ENCODE measurements at places on chromosomes 12 and 14.

DNA sequence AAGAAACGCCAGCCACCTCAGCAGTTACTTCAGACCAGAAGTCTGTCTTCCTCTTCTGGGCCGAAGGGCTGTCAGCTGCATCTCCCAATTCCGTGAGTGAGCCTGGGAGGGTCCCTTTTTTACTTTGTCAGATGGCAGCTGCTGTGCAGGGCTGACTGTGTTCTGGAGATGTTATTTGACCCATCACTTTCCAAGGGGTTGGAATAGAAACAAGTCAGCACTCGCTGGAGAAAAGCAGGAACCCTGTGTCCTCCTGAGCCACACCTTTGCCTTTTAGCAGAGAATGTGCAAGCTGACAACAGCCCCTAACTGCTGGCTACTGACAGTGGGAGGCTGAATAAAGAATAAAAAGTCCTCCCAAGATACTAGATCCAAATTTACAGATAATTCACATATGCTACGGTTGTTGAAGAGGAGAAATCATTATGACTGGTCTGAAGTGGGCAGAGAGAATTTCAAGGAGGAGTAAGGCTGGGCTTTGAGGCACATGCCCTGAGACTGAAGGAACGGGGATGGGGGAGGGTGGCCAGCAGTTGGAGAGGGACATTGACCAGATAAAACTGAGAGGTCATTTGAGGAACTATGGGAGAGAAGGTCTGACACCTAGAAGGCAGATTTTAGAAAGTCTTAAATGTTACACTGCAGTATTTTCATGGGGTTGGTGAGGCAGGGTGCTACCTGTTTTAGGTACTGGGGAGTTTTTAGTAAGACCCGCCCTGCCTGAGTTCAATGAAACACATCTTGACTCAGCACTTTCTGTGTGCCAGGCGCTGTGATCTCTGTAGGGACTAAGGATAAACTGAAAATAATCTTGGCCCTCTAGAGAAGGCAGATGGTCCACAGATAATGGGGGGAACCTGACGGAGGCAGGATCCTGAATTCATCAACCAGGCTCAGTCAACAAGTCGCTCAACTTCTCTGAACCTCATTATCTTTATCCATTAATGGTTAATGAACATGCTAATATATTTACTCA lies 27.4 kb downstream of the FAM234B start:
- no peak for DNase-seq

DNA sequence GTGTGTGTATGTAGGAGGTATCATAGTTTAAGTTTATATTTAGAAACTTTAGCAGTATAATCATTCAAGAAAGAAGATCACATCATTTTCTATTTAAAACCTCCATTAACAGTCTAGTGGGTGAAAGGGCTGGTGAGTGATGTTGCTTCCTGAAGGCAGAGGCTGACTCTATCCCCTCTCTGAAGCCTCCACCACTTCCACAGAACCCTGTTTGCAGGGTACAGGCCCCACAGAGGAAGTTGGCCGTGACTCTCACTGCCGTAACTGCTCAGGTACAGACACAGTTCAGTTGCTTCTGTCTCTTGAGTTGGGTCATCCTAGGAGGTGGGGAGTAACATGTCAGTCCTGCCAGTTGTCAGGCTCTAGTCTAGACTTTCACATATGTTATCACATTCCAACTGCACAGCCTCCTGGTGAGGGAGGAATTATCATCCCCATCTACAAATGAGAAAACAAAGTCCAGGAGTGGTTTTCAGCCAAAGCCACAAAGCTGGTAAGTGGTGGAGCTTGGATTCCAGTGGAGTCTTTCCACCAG lies 31.5 kb downstream of the CFL2 start:
- no peak for DNase-seq

DNA sequence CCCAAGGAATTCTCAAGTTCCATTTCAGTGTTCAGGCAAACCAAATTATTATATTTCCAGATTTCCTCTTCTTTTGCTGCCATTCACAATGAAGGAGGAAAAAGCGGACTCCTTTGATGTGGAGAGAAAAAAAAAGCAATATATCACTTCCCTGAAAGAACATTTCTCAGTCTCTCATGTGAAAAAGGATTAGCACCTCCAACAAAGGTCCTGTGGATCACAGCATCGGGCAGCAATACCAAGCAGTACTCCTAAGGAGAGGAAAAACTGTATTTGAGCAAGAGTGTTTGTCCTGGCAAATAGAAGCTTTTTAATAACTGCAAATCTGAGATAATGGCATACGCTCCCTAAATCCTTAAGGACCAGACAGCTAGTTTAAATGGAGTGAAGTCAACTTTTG lies 93.9 kb upstream of the RFX4 start:
- no peak for DNase-seq

- DNase-seq, result no peak
Measured at GRCh38 chr14:24279301-24280186, 8.1 kb upstream of the RABGGTA start.

DNA sequence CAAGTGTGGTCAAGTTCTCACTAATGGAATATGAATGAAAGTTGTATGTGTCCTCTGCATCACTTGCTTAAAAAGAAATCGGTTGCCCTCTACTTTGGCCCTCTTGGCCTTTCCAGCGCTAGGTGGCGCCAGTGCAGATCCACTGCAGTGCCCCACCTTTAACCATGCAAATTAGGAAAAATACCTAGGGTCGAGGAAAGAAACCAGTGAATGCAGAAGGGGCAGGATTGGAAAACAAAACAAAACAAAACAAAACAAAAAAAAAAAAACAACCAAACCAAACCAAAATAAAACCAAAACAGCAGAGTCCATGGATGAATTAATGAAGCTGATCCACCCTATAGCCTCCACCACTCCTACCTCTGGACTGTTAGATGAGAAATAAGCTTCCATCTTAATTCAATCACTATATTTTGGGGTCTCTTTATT lies 12.9 kb upstream of the NEMF start:
- DNase-seq, result peak; percentile 79

- DNase-seq, result no peak
Measured at GRCh38 chr12:124071075-124071443, 98.0 kb downstream of the ZNF664 start.

DNA sequence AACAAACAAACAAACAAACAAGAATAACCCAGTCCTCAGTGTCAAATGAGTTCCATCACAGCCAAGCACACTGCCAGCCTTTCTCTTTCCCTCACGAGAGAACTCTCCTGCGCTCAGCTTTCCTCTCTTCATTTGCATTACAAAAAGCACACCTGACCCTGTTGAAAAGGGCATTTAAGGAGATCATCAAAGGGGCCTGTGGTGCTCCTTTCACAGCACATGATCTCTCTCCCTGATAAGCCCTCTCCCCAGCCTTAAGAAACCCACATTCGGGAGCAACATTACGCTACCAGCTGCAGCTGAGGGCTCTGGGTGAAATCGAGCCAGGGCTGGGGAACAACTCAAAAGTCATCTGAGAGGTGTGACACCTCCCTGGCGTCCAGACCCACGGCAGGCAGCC lies 165.6 kb upstream of the TMCC3 start:
- DNase-seq, result no peak

- no peak for DNase-seq
Measured at GRCh38 chr14:64775081-64775777, 71.0 kb downstream of the PLEKHG3 start.

DNA sequence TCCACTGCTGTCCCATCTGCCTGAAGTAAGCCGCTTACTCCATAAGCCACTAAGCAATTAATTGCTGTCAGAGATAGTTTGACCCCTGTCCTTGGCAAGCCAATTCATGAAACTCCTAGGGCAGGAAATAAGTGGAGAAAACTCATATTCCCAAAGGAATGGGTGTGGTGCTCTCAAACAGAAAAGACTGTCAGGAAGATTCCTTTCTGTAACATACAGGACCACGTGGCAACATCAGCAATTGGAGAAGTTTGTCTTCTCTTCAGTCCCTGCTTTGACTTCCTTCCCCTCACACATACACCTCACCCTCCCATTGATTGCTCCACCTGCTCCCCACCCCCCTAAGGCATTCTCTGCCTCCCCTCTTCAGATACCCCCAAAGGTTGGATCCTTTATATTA lies 36.2 kb upstream of the MDM1 start:
- no peak for DNase-seq

GRCh38 chr12:123907726-123908476 lies 64.7 kb downstream of the CCDC92 start:
- DNase-seq, result no peak

DNA sequence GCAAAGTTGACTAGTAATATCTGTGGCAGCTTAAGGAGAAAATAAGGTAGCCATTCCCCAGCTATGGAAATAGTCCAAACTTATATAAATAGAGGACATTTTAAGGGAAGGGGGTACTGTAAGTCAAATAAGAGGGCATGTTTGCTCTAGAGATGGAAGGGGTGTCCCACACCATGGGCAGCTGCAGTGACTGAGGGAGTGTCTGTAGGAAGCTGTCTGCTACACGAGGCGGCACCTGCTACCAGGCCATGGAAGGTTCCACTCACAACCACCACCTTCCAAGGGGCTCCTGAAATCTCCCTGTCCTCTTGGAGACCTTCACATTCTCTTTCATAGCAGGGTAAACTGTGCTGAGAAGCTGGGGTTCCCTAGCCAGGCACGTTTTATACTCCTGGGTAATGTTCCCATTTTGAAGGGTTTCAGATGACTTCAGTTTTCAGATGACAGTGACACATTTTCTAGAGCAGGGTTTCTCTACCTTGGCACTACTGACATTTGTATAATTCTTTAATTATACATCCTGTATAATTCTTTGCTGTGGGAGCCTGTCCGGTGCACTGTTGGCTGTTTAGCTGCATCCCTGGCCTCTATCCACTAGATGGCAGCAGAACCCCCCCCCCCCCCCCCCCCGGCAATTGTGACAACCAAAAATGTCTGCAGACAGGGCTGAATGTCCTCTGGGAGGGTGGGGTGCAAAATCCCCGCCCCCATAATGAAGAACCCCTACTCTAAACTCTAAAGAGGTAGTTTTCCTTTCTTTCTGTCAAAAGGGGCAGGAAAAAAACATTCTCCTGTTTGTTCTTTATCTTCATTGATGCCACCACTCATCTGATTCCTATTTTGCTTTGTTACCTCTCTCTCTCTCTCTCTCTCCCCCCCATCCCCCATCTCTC lies 11.6 kb upstream of the SMCO2 start:
- peak; percentile 5 for DNase-seq
